ENCODE measurements at places on chromosomes 11 and 22.

DNA sequence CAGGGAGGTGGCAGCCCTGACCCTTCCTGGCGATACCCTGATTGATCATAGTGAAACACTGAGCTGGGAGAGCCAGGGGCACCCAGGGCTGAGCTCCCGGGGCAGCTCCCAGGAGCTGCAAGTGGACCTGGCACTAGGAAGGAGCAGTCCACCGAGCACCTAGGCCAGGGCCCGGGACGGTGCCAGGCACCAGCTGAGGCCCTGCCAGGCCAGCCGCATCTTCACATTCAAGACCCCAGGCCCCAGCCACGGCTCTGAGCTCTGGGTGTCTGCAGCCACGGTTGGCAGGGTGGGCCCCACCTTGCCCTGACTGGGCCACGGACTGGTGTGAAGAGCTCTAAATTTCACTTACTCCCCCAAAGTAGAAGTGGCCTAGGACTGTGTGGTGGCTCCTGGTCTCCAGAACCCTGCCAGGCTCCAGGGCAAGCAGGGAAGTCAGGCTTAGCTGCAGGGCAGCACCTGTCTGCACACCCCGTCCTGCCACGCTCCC lies 58.3 kb downstream of the RTN4R start:
- no peak for DNase-seq

DNA sequence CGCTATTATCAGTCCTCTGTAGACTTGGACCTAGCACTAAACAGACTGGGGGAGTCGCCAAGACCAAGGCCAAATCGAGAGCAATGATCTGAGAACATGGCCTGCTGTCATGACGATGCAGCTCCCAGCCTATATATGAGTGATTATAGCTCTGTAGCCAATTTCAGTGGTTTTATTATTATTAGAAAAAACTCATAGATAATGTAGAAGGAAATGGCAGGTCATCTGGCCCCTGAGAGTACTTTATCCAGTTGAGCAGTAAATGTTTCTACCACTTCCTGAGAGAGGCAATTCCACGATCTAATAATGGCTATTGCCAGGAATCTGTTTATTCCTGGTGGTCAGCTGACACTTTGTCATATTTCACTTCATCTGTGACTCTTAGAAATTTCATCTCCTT lies 666.7 kb downstream of the OPCML start:
- no peak for DNase-seq

- no peak for DNase-seq
Measured at GRCh38 chr22:43862074-43862881, at the start of gene SULT4A1. SULT4A1 (minus strand) TSS chr22:43862513; CDS start chr22:43862382, 131 bp downstream.

GRCh38 chr22:41831383-41831782 lies 1.5 kb upstream of the SREBF2 start:
- no peak for DNase-seq

DNA sequence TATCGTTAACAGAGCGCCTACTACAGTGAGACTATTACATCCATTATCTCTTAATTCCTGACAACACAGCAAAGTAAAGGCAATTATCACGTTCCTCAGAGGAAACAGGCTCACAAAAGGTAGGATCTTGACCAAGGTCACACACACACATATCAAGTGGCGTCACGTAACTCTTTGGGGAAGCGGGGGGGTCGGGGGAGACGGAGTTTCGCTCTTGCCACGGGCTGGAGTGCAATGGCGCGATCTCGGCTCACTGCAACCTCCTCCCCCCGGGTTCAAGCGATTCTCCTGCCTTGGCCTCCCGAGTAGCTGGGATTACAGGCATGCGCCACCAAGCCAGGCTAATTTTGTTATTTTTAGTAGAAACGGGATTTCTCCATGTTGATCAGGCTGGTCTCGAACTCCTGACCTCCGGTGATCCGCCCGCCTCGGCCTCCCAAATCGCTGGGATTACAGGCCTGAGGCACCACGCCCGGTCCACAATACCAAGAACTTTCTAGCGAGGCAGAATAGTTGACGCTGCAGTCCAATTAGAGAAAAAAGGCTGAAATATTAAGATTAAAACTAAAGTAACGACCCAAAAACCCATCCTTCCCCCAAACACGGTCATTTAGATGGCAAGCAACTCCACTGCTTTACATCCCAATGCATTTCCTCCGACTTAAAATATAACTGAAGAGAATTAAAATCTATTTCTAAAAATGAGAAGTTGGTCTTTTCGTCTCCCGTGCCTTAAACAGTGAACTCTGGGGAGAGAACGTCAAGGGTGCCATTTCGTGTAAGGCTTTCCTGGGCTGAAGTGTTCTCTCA lies 1.2 kb downstream of the DDX17 start:
- DNase-seq, result peak; percentile 33

- no peak for DNase-seq
Measured at GRCh38 chr11:70948855-70949531, 303.4 kb downstream of the SHANK2 start.

DNA sequence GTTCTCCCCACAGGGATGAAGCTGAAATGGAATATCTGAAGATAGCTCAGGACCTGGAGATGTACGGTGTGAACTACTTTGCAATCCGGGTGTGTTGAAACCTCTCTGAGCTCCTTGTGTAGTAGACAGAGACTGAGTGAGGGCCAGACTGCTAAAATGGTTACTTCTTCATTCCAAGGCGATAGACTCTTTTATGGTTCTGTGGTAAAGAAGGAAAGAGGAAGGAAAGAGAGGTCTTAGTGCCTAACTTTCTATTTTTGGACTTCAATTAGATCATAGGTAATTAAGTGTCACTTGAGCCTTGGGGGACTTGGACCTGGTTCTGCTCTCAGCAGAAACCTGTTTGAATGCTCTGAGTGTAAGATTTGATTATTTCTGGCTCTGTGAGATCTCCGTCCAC lies 54.7 kb downstream of the NF2 start:
- no peak for DNase-seq

DNA sequence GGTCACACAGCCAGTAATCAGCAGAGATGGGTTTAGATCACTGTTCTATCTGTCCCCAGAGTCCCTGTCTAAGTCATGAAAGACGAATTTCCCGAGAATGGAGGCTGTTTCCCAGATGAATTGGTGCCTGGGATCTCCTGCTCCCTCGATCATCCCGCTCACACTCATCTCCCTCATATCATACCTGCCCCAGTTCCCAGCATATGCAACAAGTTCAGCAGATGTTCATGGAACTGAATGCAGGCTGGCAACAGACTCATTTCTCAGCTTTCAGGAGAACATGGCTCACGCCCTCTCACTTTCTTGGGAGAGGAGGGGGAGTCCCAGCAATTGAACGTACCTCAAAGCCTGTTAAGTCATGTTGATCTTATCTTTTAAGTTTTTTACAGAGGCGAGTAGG lies 22.1 kb downstream of the CD6 start:
- DNase-seq, result no peak

DNA sequence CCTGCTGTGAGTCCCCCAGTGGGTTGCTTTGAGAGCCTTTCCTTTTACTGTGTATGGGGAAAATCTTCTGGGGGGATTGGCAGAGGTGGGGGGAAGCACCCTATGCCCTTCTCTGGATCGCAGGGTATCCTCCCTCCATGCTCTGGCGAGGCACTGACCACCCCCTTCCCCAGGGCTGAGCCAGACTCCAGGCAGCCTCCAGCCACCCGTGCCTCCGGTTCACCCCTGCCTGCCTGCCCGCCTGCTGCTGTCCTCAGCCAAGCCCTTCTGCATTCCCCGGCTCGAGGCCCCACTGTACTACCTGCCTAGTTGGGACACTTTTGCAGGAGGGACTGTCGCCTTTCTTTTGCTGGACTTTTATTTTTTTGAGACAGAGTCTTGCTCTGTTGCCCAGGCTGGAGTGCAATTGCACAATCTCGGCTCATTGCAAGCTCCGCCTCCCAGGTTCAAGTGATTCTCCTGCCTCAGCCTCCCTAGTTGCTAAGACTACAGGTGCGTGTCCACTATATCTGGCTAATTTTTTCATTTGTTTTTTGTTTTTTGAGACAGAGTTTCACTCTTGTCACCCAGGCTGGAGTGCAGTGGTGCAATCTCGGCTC lies 23.8 kb upstream of the TP53I11 start:
- no peak for DNase-seq

GRCh38 chr11:97229936-97230335 lies 840.1 kb downstream of the JRKL start:
- DNase-seq, result no peak

DNA sequence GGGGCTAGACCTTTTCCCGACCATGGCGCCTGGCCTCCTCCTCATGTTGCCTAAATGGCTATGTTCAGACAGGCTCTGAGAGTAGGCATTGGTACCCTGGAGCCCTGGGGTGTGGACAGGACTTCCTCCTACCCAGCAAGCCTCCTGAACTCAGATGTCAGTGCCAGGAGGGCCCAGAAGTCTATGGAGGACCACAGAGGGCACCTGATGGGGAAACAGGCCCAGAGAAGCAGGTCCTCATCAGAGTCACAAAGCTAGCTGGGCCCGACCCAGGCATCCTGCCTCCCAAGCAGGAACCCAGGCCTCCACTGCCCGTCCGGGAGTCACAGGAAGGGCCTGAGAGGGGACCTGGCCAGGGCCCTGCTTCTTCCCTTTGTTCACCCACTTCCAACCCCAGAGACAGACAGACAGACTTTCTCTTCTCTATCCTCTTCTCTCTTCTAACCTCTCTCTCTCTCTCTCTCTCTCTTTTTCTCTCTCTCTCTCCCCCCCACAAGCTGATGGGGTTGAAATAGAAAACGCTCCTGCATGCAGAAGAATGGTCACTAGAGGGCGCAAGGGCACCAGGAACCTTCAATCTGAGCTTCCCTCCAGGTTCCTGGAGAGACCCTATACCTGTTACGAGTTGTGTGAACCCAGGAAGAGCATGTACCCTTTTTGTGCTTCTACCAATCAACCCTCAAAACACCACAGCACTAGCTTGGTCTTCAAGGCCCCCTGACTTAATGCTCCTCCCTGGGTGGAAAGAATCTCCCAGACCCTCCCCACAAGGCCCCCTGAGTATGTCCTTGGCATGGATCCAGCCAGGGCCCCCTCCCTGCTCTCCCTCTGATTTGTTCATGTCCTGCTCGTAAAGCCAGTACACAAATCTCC lies 27.1 kb downstream of the ARAP1 start:
- DNase-seq, result peak; percentile 47

DNA sequence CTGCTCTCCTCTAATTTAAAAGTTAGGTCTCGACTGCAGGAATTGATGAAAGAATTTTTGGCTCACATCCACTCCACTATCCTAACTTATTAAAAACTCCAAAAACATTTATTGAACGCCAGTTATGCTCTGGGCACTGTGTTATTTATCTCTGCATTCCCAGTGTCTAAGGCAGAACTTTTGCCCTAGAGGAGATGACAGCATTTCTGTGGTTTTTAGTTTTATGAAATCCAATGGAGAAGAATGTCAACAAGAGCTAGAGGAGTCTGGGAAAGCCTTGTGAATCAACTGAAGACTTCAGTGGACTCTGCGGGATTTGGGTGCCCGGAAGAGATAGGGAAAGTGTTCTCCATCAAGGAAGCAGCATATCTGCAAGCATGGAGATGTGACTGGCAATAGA lies 217.0 kb upstream of the PGR start:
- no peak for DNase-seq
